ENCODE measurements at places on chromosomes 4 and X. TPM values are rescaled to one million over a fixed set of nuclear protein-coding genes. Genes with fewer than 3 reads are reported as not detected.

RXFP1 gene
- not detected for total RNA-seq

LRP2BP gene
- 0.39 TPM for total RNA-seq

SPRY1 gene
- total RNA-seq, result 33.1 TPM

CFI gene
- 25.1 TPM for total RNA-seq

All from pulmonary artery endothelial cell (primary cell).